Dermis blood vessel endothelial cell (primary cell): ENCODE measurements at places on chromosomes 12 and 14. TPM values are rescaled to one million over a fixed set of nuclear protein-coding genes. Genes with fewer than 3 reads are reported as not detected.
A peak's percentile ranks its signal among the peaks of the same experiment; 100 is the strongest.

The PLEKHD1 gene
- total RNA-seq = under 0.01 TPM in 1 of 2 replicates, not detected in the other

The LRRIQ1 gene
- total RNA-seq = 0.37 and 0.68 TPM in 2 replicates

The ACOT6 gene
- total RNA-seq = not detected in 2 replicates

The DHRS2 gene
- total RNA-seq = 0.51 and 0.65 TPM in 2 replicates

The COQ6 gene
- total RNA-seq = 20.2 and 28.8 TPM in 2 replicates

The BCL11B gene
- under 0.01 and 0.05 TPM in 2 replicates for total RNA-seq

The SIX1 gene
- total RNA-seq = 0.17 TPM in 1 of 2 replicates, not detected in the other

The VDR gene
- total RNA-seq = under 0.01 and 0.47 TPM in 2 replicates

GRCh38 chr12:28535216-28535615, 345.0 kb downstream of the CCDC91 start:
- DNase-seq = no peak

DNA sequence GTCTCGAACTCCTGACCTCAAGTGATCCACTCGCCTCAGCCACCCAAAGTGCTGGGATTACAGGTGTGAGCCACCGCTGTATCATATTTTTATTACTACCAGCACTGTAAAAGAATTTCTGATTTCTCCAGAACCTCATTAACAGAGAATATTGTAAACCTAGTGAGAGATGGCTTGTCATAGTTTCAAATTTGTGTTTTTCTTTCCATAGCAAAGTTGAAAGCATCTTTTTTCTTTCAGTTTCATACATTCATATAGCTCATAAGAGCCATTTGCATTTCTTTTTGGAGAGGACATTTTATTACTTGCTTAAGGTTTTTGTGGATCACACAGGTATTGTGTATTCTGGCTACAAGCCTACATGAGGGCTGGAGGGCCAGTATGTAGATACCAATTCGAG, 58.0 kb downstream of the MIS18BP1 start:
- DNase-seq = no peak

DNA sequence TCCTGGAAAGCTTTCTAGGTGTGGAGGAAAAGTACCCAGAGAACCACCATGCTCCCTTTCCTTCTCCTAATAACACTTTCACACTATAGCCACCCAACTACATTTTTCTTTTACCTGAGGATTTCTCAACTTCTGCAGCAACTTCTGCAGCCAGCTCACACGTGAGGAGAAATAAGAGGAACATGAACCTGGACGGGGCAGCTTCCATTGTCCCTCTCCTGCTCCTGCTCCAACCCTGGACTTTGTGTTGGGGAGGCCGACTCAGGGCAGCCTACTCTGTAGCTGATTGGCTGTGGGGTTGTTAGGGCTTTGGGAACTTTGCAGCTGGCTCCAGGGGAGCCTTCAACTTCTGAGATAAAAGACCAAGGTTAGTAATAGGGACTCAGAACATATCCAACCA, at the start of gene ERP27:
Gene ERP27 (minus strand): TSS at position 237 of the 400 bp plus-strand sequence. CDS start 29 bp downstream, at position 208.
- DNase-seq = no peak

DNA sequence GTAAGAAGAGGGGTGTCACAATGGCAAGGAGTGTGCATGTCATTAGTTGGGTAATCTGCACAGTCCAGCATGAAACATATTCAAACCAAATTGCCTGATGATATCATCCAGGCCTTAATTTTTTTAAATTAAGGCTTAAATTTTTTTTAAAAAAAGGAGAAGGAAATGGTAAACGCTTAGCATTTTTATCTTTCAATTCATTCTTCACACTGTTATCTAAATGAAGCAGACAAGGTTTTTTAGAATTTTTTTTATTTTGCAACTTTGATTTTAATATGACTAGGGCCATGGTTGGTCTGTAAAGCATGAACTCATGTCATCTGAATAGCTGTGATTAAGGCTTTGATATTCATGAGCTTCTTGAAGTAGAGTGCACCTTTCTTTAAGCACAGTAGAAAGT, 362.5 kb downstream of the SYT1 start:
- DNase-seq = no peak

GRCh38 chr14:27836386-27836785, 930.2 kb upstream of the FOXG1 start:
- no peak for DNase-seq

DNA sequence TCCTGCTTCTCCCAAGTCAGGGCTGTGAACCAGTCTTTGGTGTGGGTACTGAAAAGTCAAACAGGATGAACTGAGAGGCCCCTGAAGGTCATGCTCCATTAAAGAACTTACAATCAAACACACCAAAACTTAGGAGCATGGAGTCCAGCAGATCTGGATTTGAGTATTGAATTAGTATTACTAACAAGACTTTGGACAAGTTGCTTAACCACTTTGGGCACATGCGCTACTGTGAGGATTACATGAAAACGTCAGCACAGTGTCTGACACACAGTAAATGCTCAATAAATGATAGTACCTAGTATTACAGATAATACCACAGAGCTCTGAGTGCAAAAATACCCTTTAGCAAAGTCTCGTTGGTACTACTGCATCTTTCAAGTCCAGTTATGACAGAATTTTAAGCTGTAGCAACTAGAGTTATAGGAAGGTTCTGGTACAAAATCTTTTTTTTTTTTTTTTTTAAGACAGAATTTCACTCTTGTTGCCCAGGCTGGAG, 23.2 kb downstream of the TIMELESS start:
- DNase-seq = no peak

GRCh38 chr12:106369624-106370346, 12.2 kb downstream of the POLR3B start:
- DNase-seq = peak; percentile 79

GRCh38 chr12:18992336-18992735, 137.2 kb upstream of the PLEKHA5 start:
- DNase-seq = no peak

DNA sequence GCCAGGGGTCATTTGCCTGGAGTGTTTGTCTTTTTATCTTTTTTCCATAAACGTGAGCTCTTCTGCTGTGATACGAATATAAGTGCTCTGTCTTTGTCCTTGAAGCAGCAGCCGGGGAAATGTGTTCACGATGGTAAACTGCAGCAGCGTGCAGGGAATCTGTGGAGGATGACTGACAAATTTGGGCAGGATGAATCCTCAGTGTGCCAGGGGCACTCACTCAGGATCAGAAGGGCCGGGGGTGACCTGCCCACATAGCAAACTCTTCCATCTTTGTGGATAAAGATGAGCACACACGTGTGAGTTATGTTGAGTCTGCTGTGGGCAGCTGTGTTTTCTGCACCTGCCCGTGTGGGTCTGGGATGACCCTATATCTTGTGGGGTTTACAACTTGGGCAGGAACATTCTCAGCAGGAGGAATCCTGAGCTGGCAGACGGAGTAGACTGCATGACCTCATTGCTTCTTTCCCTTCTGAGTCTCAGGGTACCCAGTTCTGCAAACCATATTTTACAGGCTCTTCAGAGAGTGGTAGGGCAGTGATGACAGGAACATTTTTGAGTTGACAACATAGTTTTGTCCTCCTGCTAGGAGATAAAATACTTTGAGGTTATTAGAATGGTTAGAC, 711 bp downstream of the ANO4 start:
- no peak for DNase-seq

- peak; percentile 74 for DNase-seq
These were observed 89.8 kb downstream of the CRADD start for GRCh38 chr12:93766796-93767523.

DNA sequence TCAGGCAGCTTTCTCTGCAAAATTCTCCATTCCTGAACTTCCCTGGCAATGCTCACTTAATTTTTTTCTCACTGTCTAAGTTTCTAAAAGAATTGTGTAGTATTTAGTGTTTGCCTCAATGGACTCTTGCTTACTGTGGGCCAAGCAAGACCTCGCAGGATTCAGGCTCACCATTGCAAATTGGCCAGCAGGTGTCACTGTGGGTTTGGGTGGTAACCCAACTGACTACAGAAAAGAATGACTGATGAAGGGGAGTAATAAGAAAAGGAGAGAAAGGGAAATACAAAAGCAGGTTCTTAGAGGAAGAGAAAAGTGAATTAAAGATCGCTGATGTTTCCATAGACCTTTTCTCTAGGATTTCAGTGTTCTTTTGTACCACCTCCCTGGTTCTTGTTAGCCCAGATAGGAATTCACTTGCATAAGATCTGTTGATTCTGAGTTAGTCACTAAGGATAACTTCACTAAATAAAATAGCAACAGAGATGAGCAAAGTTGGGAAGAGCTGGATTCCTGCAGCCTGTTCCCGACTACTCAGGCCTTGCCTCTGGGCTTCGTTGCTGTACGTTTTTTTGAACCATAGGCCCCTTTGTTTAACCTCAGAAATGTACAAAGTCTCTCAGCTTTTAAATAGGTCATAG, 386.5 kb upstream of the DDHD1 start:
- DNase-seq = peak; percentile 93

DNA sequence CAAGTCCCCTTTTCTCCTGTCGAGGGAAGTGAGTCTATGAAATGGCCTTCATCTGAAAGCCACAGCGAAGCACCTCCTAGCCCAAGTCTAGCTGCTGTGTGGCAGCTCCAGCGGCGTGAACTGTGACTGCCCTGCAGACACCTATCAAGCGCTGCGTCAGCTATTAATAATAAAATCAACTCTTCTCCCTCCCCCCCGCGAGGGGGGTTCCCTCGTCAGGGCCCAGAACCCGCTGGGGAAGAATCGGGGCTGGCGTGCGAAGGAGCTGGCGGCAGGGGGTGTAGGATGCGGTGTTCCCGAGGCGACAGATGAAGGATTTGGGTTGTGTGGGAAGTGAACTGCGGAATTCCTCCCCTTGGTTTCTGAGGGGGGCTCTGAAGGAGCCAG, 662 bp upstream of the ATP2A2 start:
- peak; percentile 62 for DNase-seq

DNA sequence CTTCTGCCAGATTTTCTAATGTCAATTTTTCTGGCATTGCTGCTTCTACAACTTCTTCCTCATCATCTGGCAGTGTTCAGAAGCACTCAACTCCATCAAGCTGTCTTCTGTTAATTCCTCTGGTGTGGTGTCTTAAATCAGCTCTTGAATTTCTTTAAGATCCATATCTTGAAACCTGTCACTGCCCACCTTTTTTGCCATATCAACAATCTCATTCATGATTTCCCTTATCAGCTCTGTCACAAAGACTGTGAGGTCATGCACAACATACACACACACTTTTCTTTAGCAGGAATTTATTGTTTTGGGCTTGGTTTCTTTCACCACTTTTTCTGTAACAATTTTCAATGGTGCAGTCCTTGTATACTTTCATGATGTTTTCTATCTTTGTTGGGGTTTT, 7.2 kb downstream of the THAP2 start:
- DNase-seq = no peak

DNA sequence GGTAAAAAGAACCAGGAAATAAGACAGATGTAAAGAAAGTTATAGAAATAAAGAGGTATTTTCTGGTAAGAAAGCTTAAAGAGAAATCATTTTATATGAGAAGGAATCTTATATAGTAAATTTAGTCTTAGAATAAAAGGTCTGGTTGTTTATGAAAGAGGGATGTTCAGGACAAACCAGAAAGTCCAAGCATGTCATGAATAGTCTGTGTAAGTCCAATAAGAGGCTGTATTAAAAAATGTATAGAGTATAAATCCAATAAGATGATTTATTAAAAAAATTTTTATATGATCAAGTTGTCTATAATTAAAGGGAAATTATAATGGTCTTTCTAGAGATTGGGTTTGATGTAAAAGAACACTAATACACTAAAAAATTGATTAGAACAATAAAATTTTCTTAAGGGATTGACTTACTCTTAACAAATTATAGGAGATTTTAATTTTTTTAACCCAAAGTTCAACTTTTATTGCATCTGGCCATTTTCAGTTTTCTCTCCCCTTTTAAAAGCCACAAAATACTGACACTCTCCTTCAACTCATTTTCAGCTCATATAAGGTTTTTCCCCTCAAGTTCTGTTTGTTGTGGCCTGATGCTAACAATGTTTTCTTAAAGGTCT, 35.1 kb downstream of the ST8SIA1 start:
- no peak for DNase-seq

- DNase-seq = peak; percentile 20
These were observed 1.5 kb downstream of the CHD4 start for GRCh38 chr12:6605421-6606330.

DNA sequence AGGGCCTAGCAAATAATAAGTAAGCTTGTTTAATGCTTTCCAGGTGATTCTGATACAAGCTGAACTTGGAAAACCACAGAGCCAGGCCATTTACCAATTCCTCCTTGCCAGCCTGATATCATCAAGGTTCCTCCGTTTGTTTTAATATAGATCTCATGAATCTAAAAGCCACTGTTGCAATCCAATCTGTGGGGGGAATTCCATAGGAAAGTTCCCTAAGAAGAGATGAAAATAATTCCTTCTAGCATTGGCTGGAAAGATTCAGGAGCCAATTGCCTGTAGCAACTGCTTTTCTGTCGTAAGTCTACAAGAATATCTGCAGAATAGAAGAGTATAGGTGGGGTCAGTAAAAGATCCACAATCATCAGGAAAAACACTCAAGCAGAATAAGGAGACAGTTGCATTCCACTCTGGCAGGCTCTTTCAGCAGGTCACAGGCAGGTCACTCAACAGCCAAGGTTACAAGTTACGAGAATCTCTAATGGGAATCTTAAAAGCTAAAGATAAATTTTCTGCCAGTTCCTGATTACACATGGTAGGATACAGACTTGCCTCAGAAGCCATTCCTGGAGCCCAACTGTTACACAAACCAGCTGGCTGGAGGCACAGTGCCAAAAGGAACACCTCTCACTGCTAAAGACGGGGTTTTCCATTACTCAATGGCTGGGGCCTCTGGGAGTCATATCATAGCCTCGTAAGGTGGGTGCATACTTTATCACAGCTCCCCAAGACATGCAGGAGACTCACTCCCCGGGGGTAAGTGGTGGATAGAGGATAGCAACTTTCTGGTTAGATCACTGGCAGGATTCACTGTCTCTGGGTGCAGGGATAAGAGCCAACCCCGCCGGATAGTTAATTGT, 43.6 kb downstream of the FGD6 start:
- peak; percentile 85 for DNase-seq

GRCh38 chr14:75647640-75648039, 13.0 kb downstream of the ERG28 start:
- DNase-seq = peak; percentile 21

DNA sequence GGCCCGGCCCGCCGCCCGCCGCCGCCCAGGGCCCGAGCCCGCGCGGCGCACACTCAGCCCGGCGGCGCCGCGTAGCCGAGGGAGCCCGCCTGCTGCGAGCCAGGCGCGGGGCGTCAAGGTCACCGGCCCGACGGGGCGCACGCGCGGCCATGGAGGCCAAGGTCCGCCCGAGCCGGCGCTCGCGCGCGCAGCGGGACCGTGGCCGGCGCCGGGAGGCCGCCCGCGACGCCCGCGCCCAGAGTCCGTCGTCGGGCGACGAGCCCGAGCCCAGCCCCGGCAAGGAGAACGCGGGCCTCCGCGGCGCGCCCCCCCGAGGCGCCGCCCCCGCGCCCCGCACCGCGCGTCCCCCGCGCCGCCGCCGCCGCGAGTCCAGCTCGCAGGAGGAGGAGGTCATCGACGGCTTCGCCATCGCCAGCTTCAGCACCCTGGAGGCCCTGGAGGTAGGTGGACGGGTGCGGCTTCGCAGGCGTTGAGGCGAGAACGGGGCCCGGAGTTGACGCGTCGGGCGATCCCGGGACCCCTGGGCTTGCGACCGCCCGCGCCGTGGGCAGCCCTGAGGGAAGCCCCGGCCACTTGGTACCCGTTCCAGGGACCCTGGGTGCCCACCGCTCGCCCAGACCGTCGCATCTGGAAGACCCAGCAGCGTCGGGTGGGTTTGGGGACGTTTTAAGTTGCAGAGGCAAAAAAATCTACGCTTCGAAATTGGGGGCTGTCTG, 629 bp downstream of the FBRSL1 start:
- peak; percentile 45 for DNase-seq
